ENCODE measurements at places on chromosomes 2 and 18. TPM values are rescaled to one million over a fixed set of nuclear protein-coding genes. Genes with fewer than 3 reads are reported as not detected.

The DYNC1I2 gene
- 87.6 TPM for total RNA-seq

The SH3BP4 gene
- 24.2 TPM for total RNA-seq

The IL37 gene
- total RNA-seq: not detected

The UGT1A3 gene
- not detected for total RNA-seq

The NLRC4 gene
- not detected for total RNA-seq

The IGFBP5 gene
- total RNA-seq: 5.1 TPM

The BARD1 gene
- 4.2 TPM for total RNA-seq

The G6PC2 gene
- not detected for total RNA-seq

The ING5 gene
- 14.1 TPM for total RNA-seq

The PPIG gene
- total RNA-seq: 23.6 TPM

The CDH2 gene
- 12.4 TPM for total RNA-seq

The VWA3B gene
- not detected for total RNA-seq

The DPP10 gene
- not detected for total RNA-seq

The SLC14A1 gene
- total RNA-seq: 4.1 TPM
